ENCODE measurements at places on chromosomes 5 and 9. TPM values are rescaled to one million over a fixed set of nuclear protein-coding genes. Genes with fewer than 3 reads are reported as not detected.
A peak's percentile ranks its signal among the peaks of the same experiment; 100 is the strongest.

The LMX1B gene
- not detected for total RNA-seq

The PCDHB9 gene
- total RNA-seq = not detected

The CLK4 gene
- total RNA-seq = 25.0 TPM

The PCDHGA6 gene
- 0.17 TPM for total RNA-seq

DNA sequence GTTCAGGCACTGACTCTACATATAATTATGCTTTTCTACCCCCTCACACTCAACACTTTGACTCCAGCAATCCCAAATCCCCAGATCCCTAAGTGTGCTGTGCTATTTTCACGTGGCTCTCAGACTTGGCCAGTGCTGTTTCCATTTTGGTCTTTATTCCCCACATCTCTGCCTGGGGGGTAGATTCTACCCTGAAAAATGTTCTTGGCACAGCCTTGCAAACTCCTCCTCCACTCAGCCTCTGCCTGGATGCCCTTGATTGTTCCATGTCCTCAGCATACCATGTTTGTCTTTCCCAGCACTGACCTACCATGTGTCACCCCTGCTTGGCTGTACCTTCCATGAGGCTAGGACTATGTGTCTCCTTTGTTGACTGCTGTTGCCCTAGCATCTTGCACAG is 43.0 kb downstream of the FXN start:
- H3K27me3 ChIP-seq = no peaks in the 10 kb centered on the region
- no peak for DNase-seq
- peaks cover 5% of the 10 kb centered on the region for H3K4me1 ChIP-seq
- H3K4me3 ChIP-seq = no peak overlapping the region
- no peak overlapping the region for H3K27ac ChIP-seq
- no peaks in the 10 kb centered on the region for H3K36me3 ChIP-seq

The AQP7 gene
- 0.59 TPM for total RNA-seq

DNA sequence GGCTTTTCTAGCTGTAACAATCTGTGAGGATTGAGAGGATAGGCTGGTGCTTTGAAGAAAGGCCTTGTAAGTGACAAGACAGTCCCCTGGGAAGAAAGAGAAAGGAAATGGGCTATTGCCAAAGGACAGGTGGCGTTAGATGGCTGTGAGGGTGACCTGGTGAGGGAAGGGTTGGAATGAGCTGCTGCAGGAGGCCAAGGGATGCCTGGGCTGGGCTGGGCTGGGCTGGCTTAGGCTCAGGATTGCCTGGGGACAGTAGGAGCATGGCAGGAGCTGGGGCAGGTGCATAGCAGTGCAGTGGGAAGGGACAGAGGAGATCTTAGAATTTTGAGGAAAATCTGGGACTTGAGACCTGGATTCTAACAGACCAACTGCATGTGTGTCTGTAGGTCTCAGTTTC is 9.7 kb upstream of the MYOZ3 start:
- no peaks in the 10 kb centered on the region for H3K36me3 ChIP-seq
- DNase-seq = peak; percentile 61
- no peak overlapping the region for H3K27ac ChIP-seq
- H3K27me3 ChIP-seq = no peaks in the 10 kb centered on the region
- no peak overlapping the region for H3K4me3 ChIP-seq
- H3K4me1 ChIP-seq = 0 out of 2 replicates have a peak, but pooled peaks cover 9% of the 10 kb centered on the region

The NMUR2 gene
- not detected for total RNA-seq

GRCh38 chr9:98961513-98962180 is 17.9 kb downstream of the COL15A1 start:
- H3K4me3 ChIP-seq = no peak overlapping the region
- DNase-seq = no peak
- H3K27me3 ChIP-seq = peaks cover 24% of the 10 kb centered on the region
- H3K27ac ChIP-seq = no peak overlapping the region

DNA sequence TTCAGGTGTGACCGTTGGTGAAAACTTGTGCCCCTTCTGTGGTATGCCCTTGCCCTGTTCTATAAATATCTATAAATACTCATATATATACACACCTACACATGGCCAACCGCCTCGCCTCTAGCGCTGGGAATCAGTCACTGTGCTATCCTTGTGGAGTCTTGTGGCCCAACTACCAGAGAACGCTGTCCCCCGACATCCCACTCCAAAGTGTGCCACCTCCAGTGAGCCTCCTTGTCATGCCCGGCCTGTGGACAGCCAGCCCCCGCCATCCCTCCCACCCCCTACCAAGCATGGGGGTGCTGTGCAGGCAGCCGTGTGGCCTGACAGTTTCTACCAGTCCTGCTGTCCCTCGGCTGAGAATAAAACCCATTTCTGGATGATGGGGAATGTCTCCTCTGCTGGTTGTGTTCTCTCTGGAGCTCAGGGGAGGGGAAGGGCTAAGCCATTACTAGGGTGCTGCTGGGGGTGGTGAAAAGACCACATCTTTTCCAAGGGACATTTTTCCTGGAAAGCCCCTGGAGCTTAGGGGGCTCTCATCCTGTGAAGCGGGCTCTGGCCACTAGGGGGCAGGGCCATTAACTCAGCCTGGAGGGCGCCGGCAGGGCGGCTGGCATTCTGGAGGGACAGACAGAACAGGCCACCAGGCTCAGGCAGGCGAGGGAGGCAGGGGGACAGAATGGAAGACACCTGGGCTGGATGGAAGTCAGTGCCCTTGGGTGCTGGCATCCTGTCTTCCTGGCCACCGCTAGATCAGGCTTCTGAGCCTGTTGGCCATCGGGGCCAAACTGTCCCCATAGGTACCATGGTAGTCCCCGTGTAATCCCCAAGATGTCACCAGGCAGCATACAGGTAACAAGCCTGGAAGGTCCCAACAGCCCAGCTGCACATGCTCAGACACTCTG is 20.7 kb downstream of the GOLGA2 start:
- no peak overlapping the region for H3K4me3 ChIP-seq
- H3K36me3 ChIP-seq = no peaks in the 10 kb centered on the region
- DNase-seq = no peak
- no peak overlapping the region for H3K27ac ChIP-seq
- no peaks in the 10 kb centered on the region for H3K27me3 ChIP-seq
- H3K4me1 ChIP-seq = no peaks in the 10 kb centered on the region

GRCh38 chr9:92992549-92992948 is 45.2 kb downstream of the FGD3 start:
- H3K4me1 ChIP-seq = peaks cover 39% of the 10 kb centered on the region
- H3K36me3 ChIP-seq = peaks cover 17% of the 10 kb centered on the region
- no peak for DNase-seq
- H3K27ac ChIP-seq = no peak overlapping the region
- H3K4me3 ChIP-seq = no peak overlapping the region
- no peaks in the 10 kb centered on the region for H3K27me3 ChIP-seq

DNA sequence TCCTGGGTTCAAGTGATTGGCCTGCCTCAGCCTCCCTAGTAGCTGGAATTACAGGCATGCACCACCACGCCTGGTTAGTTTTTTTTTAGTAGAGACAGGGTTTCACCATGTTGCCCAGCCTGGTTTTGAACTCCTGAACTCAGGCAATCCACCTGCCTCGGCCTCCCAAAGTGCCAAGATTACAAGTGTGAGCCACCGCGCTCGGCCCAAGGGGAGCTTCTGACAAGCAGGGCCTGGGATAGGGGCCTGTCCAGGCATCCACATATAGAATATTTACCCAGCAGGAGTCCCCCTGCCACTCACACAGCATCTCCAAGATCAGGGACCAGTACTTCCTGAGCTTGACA is 10.1 kb downstream of the IRF1 start:
- no peaks in the 10 kb centered on the region for H3K27me3 ChIP-seq
- H3K36me3 ChIP-seq = no peaks in the 10 kb centered on the region
- no peaks in the 10 kb centered on the region for H3K4me1 ChIP-seq
- no peak for DNase-seq

The FUBP3 gene
- total RNA-seq = 50.3 TPM

DNA sequence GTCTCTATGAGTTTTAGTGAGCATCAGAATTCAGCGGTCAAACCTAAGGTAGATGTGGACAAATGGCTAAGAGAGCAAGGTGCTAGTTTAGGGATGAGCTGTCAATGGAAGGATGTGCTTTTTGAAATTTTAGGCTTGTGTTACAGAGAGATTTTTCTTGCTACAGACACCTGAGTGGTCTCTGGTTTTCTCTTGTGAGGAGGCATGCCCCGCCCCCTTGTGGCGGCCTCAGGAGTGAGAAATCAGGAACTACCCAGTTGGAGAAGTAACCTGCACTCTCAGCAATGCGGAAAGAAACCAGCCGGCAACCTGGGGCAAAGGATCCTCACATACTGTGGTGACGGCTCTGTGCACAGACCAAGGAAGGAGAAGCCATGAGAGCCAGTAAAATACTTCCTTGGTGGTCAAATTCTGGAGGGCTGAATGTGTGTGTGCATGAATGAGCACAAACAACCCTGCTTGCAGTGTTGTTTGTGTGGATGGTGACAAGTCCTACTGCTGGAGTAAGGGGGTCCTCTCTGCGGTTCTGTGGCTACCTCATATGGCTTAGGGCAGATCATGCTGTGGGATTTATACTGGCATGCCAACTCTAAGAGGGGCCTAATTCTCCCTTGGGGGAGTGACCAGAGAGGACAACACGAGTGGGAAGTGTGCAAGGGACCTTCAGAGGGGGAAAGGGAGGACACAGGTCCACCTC is 16.7 kb upstream of the HSD17B4 start:
- DNase-seq = peak; percentile 43
- no peaks in the 10 kb centered on the region for H3K36me3 ChIP-seq
- H3K4me1 ChIP-seq = no peaks in the 10 kb centered on the region
- no peak overlapping the region for H3K4me3 ChIP-seq
- H3K27ac ChIP-seq = no peak overlapping the region
- no peaks in the 10 kb centered on the region for H3K27me3 ChIP-seq

DNA sequence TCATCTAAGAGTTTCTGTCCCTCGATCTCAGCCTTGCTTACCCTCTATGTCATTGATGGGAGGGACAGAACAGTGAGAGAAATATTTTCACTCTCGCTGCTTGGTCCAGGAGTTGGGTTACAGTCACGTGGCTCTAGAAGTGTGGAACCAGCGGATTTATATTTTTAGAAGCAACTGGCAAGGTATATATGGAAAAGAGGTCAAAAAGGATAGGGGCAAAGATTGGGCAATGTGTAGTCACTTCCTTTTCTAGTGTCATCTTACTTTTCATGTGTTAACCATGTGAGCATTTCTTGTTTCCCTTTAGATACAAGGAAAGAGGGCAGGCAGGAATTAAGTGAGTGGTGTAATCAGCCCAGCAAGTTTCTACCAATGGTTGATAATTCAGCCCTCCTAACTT is 111.5 kb upstream of the ZNF366 start:
- DNase-seq = no peak
- H3K27ac ChIP-seq = no peak overlapping the region
- H3K4me1 ChIP-seq = no peaks in the 10 kb centered on the region
- no peak overlapping the region for H3K4me3 ChIP-seq
- H3K36me3 ChIP-seq = no peaks in the 10 kb centered on the region

The AK8 gene
- 7.2 TPM for total RNA-seq

DNA sequence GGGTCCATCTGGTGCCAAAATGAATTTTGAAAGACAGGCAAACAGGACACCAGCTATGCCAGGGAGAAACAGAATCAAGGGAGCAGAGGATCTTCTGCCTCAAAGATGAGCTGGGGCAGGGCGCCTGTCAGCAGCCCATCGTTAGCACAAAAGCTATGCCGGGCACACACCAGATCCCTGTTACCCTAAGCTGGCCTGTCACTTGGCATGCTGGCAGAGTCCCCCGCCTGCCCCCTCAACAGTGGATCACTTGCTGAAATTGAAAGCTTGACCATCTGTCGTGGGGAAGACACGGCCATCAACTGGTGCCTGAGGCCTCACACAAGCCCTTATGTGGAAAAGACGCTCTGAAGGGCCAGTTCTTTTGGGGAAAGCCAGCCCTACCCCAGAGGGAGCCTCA is 256.4 kb downstream of the EBF1 start:
- H3K4me3 ChIP-seq = no peak overlapping the region
- peaks cover 61% of the 10 kb centered on the region for H3K27me3 ChIP-seq
- no peak for DNase-seq
- no peak overlapping the region for H3K27ac ChIP-seq

The PCDHGB1 gene
- not detected for total RNA-seq

The PTGES gene
- total RNA-seq = 116 TPM

- DNase-seq = no peak
- H3K4me1 ChIP-seq = no peaks in the 10 kb centered on the region
- peaks cover 16% of the 10 kb centered on the region for H3K36me3 ChIP-seq
- no peak overlapping the region for H3K4me3 ChIP-seq
These were observed 113.9 kb upstream of the SAP30L start for GRCh38 chr5:154331924-154332323.

The STOM gene
- total RNA-seq = 7.1 TPM

DNA sequence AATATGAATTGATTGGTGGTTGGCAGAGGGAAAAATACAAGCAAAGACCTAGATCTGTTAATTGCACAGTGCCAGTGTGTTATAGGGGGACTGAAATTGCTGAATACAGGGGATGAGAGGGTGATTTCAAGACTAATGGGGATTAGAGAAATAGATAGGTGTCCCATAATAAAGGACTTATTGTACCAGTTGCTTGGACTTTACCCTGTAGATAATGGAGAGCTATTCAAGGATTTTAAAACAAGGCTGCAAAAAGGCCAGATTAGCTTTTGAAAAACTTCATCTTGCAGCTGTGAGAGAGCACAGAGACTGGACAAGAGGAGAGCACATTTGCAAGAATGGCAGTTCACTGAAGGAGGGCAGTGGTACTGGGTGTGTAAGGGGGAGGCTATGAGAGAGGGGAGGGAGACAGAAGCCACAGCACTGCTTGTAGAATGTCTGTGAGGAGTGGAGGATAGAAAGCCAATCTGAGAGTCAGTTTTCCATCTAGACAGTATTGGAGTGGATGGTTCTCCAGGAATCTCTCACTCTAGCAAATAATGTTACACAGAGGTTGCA is 28.8 kb upstream of the SCAMP1 start:
- no peak for DNase-seq
- H3K27me3 ChIP-seq = no peaks in the 10 kb centered on the region
- no peak overlapping the region for H3K27ac ChIP-seq
- H3K4me1 ChIP-seq = peaks cover 22% of the 10 kb centered on the region
- H3K4me3 ChIP-seq = no peak overlapping the region
- H3K36me3 ChIP-seq = no peaks in the 10 kb centered on the region

The EHMT1 gene
- 116 TPM for total RNA-seq

DNA sequence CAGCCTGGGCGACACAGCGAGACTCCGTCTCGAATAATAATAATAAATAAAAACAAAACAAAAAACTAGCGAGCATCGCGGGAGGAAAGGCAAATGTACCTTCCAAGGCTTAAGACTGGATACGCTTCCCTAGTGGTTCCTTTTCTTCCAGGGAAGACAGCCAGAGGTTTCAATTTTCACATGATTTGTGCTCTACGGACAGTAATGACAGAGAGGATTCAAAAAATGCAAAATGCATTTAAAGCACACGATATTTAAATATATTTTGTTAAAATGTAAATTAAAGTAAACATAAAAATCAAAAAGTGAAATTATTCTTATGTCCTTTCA is 4.3 kb upstream of the TRIM41 start:
- H3K4me1 ChIP-seq = peaks cover 7% of the 10 kb centered on the region
- DNase-seq = no peak

The TXN gene
- 1,110 TPM for total RNA-seq

DNA sequence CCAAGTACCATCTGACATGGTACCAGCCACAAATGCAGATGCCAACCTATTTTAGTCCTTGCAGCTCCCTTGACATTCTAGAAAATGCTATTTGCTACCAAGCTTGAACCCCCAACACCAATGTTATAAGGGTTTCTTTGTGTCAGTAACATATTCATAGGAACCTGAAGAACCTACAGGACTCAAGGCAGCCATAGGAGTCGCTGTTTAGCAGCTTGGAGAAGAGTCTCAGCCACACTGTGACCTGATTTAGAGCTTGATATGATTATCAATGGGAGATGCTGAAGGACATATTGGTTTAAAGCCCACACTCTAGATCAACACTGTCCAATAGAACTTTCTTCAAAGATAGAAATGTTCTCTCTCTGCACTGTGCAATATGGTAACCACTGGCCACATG is 6.4 kb upstream of the ZFR start:
- no peak overlapping the region for H3K4me3 ChIP-seq
- DNase-seq = no peak
- H3K27me3 ChIP-seq = peaks cover 25% of the 10 kb centered on the region
